Panc1 (cell line): ENCODE measurements at places on chromosomes 1 and 21. TPM values are rescaled to one million over a fixed set of nuclear protein-coding genes. Genes with fewer than 3 reads are reported as not detected.

DNA sequence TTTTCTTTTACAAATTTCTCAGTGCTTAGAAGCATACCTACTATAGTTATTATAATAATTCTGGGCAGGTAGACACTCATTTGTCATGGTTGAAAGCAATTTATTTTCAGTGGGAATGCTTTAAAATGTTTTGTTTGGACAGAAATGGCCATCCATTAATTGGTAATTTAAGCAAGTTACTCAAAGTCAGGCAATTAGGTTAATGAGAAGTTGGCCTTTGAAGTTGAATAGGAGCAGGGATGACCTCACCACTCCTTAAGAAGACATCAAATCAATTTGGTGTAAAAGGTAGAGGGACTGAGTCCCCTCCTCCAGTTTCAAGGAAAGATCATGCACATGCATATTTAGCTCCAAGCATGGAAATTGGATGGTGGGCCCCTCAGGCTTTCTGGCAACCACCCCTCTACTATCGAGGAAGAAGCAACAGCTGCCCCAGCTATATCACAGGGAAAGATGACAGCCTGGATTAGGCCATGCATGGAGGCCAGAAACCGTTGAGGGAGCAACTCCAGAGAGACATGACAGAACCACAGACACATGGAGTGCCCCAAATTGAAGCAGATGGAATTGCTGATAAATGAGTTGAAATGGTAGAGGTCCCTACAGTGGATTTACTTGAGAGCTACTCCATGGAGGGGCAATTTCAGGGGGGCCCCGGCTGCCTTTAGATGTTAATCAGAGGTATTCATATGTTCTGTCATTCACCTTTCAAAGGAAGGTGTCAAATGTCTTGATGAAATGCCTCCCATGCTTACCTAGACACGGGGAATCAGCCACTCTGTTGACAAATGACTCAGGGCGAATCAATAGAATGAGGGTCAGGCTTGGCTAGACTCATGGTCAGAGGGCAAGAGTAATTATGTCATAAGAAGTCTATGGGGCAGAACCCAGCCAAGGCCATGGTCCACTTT lies 26.7 kb downstream of the HLX start:
- no peak for DNase-seq

- no peak for DNase-seq
Observed at GRCh38 chr21:15022608-15023261, 42.1 kb downstream of the NRIP1 start.

Gene CELSR2
- total RNA-seq, result 4.1 TPM

GRCh38 chr1:187648091-187648490 lies 819.3 kb downstream of the PLA2G4A start:
- no peak for DNase-seq

DNA sequence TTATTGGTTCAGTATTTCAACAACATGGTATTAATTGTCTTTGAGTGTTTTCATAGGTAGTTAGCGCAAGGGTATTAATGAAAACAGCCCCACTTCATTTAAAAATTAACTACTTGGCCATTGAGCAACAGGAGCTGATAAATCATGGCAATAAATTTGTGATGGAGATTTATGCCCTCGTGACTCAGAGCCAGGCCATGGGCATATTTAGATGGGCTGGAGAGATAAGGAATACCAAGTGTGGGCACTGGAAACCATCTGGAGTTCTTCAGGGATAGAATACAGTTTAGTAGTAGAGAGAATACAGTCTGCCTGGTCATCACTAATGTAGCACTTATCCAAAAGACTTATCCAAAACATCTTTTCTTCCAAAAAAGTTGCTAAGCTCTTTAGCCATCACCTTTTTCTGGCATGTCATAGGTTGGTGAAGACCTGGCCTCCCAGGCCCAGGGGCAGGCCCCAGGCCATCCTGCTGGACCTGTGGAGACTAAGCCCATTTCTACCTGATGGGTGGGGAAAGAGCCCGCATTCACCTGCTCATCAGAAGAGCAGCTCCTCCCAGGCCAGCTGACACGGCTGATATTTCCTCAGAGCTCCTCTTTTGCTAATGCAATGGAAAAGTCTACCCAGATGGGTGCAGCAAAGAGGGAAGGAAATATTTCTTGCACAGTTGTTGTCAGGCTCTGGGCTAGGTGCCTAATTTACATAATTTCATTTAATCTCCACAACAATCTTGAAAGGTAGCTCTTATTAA lies 238.0 kb downstream of the TM2D1 start:
- DNase-seq, result no peak

- DNase-seq, result no peak
Observed at GRCh38 chr1:168621356-168621755, 45.0 kb downstream of the XCL1 start.
